ENCODE measurements at places on chromosomes 1 and 21.
A peak's percentile ranks its signal among the peaks of the same experiment; 100 is the strongest.

DNA sequence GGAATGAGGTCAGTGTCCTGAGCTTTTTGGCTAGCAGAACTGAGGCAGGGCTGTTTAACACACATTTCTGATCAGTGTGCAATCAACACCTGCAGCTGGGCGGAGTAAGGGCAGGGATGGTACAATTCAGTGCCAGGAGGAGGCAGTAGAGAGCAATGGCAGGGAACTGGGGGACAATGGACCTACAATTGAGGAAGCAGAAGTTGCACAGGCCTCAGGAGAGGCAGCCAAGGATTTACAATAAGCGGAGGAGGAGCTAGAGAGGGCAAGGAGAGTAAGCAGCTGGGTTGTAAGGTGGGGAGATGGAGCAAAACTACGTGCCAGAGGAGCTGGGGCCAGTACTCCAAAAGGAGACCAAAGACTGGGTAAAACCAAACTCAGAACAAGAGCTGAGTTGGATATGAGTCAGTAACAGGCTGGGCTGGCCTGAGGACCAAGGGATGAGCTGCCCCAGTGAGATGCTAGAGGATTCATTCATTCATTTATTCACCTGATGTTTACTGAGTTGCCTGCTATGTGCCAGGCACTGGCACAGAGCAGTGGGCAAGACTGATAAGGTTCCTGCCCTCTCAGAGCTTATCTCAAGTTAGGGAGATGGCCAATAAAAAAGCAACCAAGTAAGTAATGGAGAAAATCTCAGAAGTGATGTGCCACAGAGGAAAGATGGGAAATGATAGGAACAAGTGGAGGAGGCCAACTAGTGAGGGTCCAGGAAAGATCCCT, 10.4 kb upstream of the GALE start:
- DNase-seq, result peak; percentile 63

- DNase-seq, result peak; percentile 10
Measured at GRCh38 chr1:214439352-214440119, 111.9 kb downstream of the PTPN14 start.

GRCh38 chr1:232754930-232755329, 50.3 kb upstream of the MAP10 start:
- DNase-seq, result no peak

GRCh38 chr1:7386226-7387052, 384.7 kb upstream of the VAMP3 start:
- DNase-seq, result no peak

DNA sequence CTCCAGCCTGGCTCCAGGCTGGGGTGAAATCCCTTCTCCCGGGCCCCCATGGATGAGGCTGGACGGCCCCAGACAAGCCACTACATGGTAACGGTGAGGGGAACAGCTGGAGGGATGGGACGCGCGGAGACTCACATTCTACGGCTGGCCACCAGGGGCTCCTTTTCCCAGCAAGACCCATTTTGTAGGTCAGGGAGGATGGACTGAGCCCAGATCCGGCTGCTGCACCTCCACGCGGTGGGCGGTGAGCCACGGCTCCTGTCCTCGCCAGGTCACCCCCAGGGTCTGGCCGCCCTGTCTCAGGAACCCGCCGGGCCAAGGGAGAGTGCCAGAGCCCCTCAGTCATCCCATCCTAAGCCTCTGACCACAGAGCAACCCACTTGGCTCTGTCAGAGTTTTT, 75.0 kb upstream of the ACTRT2 start:
- no peak for DNase-seq

GRCh38 chr1:43705982-43706597, 1.2 kb upstream of the ST3GAL3 start:
- no peak for DNase-seq

Data from CD4-positive, alpha-beta T cell treated with Interleukin-17A for 4 hours (primary cell).